NAMALWA (cell line): ENCODE measurements at places on chromosomes 6 and 20.

DNA sequence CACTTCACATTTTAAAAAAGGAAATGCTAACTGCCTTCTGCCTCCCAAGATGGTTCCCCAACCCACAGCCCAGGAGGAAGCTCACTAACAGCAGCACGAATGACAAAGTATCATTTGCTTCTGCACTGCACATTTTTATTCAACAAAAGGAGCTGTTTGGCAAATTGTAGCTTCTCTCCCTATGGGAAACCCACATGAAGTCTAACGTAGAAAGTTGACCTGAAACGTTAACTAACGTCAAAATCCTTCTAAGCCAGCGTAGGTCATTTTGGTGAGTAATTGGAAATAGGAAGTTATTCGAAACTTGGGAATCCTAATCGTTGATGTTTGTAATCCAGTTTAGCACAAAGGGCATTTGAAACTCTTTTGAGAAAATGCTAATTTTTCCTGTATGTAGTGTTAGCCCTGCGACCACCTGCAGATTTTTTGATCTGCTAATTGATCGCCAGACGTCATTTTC, 2.9 kb downstream of the SALL4 start:
- no peak for DNase-seq

- no peak for DNase-seq
Observed at GRCh38 chr20:37390891-37391525, 45.1 kb downstream of the SRC start.

DNA sequence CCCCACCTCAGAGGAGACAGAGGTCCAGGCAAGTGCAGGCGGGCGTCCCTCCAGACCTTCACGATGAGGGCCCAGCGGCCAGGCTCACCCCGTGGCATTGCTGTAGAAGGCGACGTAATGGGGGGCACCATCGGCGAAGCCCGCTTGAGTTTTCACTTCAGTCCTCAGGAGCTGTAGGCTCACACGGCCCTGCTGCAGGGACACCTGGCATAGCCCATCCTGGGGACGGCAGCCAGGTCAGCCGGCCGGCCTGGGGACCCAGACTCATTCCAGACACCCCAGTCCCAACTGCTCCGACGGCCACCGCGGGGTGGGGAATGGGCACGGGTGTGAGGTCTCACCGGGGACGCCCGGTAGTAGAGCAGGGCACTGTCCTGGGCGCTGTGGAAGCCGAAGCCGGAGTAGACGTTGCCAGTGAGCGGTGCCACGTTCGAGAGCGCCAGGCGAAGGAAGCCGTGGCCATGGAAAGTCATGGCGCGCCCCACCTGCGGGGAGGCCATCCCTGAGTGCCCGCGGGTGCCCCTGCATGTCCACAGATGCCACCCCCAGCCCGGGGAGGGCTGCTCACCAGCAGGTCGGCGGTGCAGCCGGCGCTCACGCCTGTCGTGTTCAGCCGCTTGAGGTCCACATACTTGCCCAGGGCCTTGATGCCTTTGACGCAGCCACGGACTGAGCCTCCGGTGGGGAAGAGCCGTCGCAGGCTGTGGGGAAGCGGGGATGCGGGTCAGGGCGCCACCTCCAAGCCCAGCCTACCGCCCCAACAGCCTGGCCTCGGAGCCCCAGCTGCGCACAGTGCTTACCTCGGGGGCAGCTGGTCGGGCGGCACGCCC, 9.2 kb downstream of the ADRM1 start:
- no peak for DNase-seq

DNA sequence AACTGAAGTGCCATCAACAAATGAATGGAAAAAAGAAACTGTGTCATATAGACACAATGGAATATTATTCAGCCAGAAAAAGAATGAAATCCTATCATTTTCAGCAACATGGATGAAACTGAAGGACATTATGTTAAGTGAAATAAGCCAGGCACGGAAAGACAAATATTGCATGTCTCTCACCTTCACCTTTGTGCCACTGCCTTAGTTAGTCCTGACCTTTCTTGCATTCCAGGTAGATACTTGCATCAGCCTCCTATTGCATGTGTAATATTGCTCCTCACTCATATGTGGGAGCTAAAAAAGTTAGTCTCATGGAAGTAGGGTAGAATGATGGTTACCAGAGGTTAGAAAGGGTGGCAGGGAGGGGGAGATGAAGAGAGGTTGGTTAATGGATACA, 14.9 kb downstream of the NOTCH4 start:
- no peak for DNase-seq

DNA sequence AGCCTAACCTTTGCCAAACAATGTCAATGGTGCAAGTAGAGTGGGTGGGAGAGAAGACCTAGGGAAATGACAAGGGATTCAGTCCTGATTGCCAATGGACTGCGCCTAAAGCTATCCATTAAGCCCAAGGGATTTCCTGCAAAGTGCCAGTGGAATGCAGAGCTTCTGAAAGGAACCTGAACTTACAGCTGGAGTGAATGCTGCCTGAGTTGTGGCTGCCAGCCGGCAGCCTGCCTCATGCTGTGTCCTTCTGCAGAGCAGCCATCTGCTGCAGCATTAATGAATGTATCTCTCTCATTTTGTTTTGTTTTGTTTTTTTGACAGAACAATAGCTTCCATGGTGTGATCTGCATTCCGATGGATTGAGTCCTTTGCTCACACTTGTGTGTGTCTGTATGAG, 44.7 kb downstream of the SLC35F1 start:
- no peak for DNase-seq

GRCh38 chr20:12294678-12295077, 377.0 kb downstream of the BTBD3 start:
- DNase-seq, result no peak

DNA sequence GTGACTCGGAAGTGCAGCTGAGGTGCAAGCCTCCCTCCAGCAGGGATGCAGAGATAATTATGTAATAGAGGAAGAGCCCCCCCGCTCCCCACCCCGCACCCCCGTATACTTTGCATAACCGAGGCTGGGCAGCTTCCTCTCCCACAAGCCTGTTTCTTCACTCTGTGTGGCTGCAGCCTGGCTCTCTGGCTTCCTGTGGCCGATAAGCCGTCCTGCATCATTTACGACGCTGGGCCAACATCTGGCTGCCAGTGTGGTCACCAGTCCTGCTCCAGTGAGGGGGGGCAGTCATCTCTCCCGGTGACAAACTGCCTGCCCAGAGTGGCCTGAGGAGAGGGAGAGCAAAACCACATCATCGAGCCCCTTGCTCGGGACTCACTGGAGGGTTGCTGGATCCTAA, 59.2 kb downstream of the RBM38 start:
- peak; percentile 78 for DNase-seq

DNA sequence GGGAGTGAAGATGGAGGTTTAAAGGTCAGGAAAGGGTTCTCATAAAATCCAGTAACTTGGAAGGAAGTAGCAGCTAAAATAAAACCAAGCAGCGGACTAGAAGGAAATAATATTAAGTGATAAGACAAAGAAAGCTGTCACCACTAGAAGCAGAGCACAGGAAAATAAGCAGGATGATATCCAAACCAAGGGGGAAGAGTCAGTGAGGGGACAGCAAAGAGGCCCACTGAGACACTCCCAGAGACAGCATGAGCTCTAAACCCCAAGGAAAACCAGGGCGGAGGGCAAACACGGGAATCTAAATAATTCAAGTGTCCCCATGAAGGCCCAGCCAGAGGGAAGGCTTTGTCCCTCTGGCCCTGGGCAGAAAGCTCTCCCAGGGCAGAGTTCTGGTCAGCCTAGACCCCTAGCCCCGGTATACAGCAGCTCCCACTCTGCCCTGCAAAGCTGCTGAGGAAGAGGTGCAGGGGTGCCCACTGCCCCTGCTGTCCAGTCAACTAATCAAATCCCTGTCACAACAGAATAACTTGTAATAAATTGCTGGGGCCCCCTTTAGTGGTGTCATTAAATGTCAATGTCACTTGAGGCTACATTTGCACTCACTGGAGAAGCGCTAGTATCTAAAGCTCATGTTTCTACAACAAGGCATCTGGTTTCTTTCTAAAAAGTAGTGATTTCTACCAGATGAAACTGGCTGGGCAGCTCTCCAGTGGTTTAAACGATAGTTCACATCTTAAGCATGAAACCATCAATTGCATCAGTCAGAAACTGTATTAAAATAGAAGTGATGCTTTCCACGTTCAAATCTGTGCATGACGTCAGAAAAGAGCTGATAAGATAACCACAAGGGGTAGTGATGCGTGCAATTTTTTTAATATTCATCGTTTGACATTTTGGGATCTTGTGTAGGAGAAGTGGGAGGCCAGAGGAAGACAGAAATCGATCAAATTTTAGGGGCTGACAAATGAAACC, 13.6 kb downstream of the PDE10A start:
- DNase-seq, result no peak

DNA sequence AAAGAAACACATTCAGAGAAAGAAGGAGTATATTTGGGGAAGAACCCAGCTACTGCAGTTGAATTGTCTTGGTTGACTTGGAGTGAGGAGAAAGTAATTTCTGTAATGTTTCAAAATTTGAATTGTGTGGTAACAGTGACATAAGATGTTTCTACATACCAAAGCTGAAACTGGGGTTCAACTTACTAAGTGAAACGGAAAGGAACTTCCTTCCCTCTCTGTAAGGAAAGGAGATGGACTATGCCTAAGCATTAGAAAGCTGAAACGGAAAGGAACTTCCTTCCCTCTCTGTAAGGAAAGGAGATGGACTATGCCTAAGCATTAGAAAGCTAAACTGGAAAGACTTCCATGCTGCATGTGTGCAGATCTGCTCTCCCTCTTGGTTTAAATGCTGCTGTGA, 46.0 kb downstream of the HUS1B start:
- DNase-seq, result no peak

DNA sequence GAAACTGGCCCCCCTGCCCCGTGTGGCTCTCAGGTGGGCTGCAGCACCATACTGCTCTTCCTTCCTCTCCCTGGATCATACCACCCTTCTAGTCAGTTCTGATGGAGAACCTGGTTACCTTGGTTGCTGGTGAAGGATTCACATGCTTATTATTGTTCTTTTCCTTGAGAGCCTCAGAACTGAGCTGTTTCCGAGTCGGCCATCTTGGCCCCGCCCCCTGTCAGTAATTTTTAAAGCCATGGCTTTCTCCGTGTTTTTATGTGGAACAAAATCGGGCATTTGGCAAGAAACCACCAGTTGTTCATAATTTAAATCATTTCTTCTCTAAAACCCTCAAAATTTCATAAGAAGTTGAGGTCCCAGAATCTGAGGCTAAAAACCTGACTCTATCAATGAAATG, 493.8 kb downstream of the NKAIN2 start:
- DNase-seq, result no peak

DNA sequence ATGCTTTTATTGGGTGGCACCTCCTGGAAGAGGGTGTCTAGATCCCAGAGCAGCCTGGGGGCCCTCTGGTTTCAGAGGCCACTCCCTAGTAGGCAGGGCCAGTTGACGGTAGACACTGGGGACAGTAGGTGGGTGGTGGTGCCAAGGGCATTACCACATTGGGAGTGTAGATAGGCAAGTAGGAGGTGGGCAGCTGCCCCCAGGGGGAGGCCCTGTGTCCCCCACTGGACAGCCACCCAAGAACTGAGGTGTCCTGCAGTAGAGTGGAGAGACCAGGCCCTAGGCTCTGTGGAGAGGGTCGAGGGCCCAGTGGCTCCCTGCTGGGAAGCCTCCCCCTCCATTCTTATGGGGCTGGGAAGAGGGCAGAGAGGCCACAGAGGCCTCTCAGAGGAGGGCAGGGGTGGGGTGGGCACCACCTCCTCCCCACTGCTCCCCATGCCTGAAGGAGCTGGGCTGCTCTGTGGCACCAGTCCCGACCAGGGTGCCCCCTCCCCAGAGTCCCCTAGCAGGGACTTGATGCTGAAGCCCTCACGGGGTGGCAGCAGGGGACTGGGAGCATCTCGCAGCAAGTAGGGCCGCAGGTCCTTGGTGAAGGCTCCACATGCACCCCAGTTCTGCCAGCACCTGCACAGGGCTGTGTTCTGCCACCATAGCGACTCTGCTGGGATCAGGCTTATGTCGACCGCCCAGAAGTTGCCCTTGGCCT, 305.0 kb upstream of the KCNQ5 start:
- DNase-seq, result no peak

GRCh38 chr6:144104488-144104887, 9.1 kb upstream of the SF3B5 start:
- DNase-seq, result no peak

DNA sequence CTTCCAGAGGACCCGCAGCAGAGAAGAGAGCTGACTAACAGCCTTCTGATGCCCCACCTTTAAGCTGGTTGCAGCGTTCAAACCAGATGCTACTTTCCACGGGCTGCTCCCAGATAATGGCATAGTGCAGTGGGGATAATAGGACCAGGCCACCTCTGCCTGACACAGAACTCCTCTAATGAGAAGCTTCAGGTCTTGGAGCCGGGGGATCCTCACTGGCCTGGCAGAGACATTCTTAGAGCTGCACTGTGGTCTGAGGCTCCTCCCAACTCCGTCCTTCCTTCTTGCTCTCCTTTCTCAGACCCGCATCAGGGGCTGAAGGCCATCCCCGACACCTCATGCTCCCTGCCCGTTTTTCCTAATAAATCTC, 206.6 kb upstream of the MARCKS start:
- no peak for DNase-seq

DNA sequence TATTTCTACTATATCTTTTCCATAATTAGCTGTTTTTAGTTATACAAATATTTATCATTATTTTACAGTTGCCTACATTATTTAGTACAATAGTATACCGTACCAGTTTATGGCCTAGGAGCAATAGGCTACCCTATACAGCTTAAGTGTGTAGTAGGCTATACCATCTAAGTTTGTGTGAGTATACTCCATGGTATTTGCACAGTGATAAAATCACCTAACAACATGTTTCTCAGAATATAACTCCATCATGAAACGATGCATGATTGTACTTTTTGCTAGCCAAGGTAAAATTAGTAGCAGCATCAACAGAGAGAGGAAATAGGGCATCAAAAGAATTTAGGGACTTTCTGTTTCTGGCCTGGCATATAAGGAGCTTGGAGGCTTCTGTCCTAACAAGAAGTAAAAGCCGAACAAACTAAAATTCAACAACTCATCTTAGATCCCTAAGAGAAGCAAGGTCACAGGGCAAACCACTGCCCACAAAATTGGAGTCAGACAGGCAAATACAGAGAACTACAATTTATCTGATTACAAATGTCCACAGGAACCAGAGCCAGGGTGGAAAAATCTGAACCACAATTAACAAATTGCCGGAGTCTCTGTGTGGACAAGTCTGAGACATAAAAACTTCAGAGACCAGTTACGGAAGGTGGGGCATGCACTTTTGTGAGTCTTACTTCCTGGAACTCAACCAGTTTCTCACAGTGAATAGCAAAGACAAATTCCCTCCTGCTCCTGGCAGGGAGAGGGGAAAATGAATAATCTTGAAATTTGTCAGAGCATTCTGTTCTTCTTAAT, 671.4 kb downstream of the RFPL4B start:
- no peak for DNase-seq

GRCh38 chr6:163871616-163872015, 457.1 kb downstream of the QKI start:
- no peak for DNase-seq

- no peak for DNase-seq
Observed at GRCh38 chr20:63042448-63043071, 35.8 kb upstream of the BHLHE23 start.

GRCh38 chr6:135360222-135360621, 137.3 kb downstream of the AHI1 start:
- no peak for DNase-seq
